ENCODE measurements at places on chromosomes 7 and 10.

GRCh38 chr7:159125955-159126270, 18.8 kb downstream of the VIPR2 start:
- no peak for DNase-seq

DNA sequence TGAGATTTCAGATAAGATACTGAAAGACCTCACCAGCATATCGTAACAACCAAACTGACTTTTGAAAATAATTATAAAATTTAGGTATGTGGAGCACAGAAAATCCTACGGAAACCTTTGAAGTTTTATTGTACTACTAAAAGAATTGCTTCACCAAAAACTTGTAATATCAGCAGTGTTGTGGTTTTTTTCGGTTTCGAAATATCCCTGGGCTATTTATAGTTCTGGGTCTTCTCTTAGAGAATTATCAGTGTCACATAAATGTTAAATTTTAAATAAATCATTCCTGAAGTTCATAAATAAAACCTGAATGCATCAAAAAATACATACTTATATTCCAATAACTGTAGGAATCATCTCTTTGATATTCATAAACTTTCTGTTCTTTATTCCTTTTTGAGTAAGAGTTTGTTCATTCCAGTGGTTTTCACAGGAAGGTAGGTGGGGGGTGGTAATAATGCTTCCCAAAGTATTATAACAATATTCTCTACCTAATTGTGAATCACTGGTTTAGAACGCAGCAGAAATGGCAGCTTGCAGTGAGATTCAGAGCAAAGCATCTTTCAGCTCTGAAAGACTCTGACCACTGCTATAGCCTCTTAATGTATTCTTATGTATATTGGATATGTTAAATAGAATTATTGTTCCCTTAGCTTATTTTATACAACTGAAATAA, 60.2 kb downstream of the ZNF277 start:
- DNase-seq = no peak

GRCh38 chr10:112232670-112233069, 49.1 kb upstream of the GPAM start:
- no peak for DNase-seq

GRCh38 chr7:144390481-144390880, 13.0 kb downstream of the NOBOX start:
- DNase-seq = no peak

DNA sequence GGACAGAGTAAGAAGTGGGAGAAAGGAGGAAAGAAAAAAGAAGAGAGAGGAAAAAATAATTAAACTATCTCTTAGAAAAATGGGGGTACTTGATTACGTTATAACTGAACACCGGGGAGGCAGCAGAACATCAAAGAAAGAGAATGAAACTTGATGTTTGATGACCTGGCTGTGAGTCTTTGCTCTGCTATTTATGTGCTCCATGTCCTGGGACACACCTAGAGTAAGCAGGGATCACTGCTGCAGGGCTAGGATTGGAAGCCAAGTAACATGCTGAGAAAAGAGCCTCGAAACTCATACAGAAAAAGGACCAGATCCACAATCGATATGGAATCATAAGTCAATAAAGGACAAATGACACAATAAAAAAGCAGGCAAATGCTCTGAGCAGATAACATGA, 56.7 kb upstream of the COL13A1 start:
- DNase-seq = no peak

- no peak for DNase-seq
Observed at GRCh38 chr10:48473704-48474103, 131.2 kb downstream of the ARHGAP22 start.

DNA sequence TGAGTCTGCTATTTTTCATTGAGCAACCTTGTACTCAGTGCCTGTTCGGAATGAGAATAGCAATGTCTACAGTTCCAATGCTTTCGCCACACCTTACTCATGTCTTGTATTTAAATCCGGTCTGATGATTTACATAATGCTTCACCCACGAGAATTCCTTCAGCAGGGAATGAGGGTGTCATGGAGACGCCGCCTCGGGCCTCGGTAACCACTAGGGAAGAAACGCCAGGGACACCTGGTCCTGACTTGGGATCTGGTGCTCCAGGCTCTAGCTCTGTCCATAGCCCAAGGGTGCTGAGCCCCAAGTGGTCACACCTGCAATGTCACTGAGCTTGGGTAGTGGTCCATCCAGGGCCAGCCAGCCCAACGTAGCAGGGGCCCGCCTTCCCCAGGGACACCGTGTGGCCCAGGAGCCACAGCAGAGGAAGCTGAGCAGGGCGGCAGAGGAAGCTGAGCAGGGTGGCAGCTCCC, 37.4 kb downstream of the PRKAG2 start:
- no peak for DNase-seq

- DNase-seq = no peak
Observed at GRCh38 chr10:7493996-7494395, 83.2 kb upstream of the SFMBT2 start.

- DNase-seq = no peak
Observed at GRCh38 chr7:117997862-117998825, 124.9 kb upstream of the CTTNBP2 start.

- no peak for DNase-seq
Observed at GRCh38 chr7:122652876-122653275, 46.0 kb downstream of the RNF133 start.

DNA sequence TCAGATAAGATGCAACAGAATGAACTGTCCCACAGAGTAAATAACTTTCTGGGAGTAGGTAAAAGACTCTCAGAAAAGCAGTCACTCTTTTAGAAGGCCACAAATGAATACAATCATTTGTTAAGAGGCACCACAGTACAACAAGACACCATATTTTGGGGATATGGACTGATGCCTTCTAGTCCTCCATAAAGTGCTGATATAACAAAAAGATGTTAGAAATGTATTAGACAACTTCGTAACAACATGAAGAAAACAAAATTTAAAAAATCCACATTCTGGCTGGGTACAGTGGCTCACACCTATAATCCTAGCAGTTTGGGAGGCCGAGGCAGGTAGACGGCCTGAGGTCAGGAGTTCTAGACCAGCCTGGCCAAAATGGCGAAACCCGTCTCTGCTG, 111.3 kb downstream of the HIPK2 start:
- DNase-seq = no peak

- no peak for DNase-seq
Observed at GRCh38 chr10:26335574-26336093, 102.5 kb upstream of the APBB1IP start.

DNA sequence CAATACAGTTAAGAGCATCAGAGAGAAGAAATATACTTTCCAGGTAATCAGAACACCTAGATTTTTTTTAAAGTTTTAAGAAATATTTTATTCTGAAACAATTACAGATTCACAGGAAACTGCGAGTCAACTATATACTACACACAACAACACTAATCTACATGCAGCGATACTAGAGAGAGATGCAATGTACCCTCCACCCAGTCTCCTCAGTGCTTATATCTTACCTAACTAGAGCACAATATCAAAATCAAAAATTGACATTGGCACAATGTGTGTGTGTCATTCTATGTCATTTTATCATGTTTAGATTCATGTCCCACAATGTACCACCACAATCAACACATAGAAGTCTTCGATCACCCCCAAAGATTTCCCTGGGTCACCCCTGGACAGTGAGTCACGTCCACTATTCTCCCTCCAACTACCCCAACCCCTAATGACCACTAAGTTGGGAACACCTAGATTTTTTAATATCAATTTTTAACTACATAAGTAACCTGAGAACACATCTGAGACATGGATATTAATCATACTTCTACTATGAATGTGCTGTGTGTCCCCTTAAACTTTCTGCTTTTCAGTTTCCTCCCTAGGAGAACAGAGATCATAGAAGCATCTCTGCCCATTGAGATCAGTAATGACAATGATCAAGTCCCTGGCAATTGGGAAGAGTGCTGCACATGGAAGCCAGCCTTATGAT, 86.5 kb downstream of the GSAP start:
- DNase-seq = no peak

- no peak for DNase-seq
Observed at GRCh38 chr10:23363793-23364135, 19.2 kb upstream of the C10orf67 start.

DNA sequence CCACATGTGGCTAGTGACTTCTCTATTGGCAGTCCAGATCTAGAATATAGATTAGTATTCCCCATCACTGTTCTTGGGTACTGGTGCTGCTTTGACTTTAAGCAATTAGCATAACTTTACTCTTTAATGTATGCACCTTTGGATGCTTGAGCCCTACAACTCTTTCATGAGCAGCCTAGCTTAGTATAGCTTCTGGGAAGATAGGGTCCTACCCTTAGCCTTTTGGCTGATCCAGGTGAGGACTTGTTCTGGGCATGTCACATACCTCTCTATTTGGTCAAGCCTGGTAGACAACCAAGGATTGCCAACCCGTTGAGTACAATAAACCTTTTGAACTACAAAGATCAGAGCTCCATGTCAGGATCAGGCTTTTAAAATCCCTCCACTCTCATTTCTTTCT, 17.7 kb downstream of the PCGF5 start:
- no peak for DNase-seq

DNA sequence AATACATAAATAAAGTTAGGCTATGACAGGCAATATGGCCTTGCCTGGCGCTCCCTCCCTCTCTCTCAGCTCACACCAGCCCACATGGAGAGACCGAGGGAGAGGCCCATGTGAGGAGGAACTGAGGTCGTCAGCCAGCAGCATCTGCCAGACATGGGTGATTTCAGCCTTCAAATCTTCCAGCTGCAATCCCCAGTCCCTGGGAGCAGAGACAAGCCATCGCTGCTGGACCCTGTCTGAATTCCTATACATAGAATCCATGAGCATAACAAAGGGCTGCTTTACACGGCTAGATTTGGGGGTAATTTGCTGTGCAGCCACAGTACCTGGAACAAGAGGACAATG, 35.6 kb downstream of the ANKRD16 start:
- no peak for DNase-seq

GRCh38 chr10:114489521-114490310, 85.4 kb upstream of the AFAP1L2 start:
- DNase-seq = no peak

DNA sequence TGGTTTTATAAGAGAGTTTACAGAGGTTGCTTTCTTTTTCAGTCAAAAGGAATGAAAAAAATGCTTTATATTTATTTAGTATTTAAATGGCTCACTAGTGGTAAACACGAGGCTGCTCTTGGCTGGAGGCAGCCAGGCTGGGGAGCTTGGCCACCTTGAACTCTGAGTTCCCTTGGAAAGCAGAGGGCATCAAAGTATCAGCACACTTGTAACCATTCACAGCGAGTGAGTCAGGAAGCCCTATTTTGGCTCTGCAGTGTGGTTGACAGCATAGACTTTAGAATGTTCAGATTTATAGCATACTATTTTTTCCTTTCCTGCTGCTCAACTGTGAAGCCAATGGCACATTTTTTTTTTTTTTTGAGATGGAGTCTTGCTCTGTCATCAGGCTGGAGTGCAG, 51.6 kb downstream of the CYCS start:
- no peak for DNase-seq

DNA sequence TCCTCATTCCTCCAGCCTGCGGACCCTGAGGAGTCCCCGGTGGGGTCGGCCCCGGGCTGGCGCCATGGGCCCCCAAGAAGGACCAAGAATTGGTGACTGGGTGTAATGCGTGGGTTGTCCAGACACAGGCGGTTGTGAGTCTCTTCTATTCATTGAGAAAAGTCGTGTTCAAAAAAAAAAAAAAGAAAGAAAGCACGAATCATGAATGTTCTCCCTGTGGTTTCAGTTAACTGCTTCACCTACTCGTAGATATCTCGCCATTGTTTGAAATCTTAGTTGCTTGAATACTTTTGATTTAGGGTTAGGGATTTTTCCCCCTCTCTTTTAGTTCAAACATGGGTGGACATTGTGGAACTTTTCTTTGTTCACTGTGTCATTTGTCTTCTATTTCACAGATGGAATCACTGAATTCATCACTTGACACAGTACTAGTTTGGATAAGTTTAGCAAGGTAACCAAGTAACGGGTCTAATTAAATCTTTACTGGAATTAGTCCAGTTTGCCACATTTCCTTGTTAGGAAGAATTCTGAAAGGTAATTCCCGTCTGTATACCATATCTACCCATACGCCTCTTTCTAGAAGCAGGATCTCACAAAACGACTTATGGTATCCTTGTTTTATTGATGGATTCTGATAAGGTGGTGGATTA, 775 bp downstream of the STARD3NL start:
- DNase-seq = peak; percentile 73

GRCh38 chr7:96354881-96355280, 33.0 kb upstream of the SLC25A13 start:
- DNase-seq = no peak

GRCh38 chr7:107994421-107995030, 8.4 kb downstream of the LAMB1 start:
- no peak for DNase-seq

- DNase-seq = peak; percentile 7
Observed at GRCh38 chr10:114024876-114025610, 18.6 kb upstream of the ADRB1 start.

GRCh38 chr7:157409753-157410727, 73.2 kb downstream of the DNAJB6 start:
- DNase-seq = no peak

DNA sequence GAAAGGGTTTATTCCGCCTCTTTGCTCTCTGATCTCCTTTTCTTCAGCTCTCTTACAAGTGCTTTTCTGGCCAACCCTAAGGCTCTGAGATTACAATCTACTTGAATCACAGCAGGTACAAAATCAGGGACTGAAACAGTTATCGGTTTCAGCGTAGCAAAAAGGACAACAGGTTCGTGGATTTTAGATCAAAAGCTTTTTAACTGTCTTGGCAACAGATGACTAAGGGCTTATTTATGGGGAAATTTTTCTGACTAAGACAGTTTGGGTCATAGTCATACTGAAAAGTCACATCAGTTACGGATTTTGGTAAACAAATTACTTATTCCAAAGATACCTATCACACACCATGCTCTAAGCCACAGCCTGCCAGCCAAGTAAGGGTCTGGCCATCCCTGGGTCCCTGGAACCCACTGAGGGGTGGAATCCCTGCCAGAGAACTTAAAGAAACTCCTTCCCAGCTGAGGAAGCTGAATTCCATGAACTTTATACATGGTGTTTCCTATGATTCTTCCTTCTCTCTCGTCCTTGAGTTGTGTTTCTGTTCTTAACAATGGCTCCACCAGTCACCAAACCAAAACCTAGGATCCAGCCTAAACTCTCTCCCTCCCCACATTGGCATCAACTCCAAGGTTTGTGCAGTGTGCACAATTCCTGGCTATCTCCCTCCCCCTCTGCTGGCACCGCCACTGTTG, 169.3 kb downstream of the FAM107B start:
- DNase-seq = no peak

- no peak for DNase-seq
Observed at GRCh38 chr10:120593693-120594092, 136.7 kb downstream of the PLPP4 start.

DNA sequence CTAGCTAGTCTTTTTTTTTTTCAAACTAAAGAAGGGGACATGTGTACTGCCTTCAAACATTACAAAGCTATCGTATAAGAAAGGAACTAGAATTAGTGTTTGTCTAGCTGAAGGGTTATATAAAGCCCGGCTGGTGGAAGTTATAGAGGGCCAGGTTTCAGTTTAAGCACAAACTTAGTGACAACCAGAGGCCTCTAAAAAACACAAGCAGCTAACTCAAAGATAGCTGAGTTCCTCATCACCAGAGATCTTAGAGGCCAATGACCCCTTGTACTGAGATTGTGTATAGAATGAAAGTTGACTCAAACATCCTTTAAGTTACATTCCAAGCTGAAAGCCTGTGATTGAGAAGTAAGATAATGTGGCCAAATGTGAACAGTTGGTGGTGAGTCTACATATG, 28.1 kb upstream of the SGMS1 start:
- no peak for DNase-seq

GRCh38 chr7:20241194-20241910, 24.2 kb upstream of the MACC1 start:
- DNase-seq = no peak

GRCh38 chr10:104339469-104340110, 1.3 kb upstream of the ITPRIP start:
- DNase-seq = no peak

GRCh38 chr10:46549171-46550075, 7.0 kb downstream of the GPRIN2 start:
- no peak for DNase-seq

All from stimulated activated naive CD4-positive, alpha-beta T cell (primary cell).